ENCODE measurements at places on chromosomes 2 and 18. TPM values are rescaled to one million over a fixed set of nuclear protein-coding genes. Genes with fewer than 3 reads are reported as not detected.

Gene TTN
- total RNA-seq: 3.1 TPM

Gene POLR1B
- total RNA-seq: 21.3 TPM

Gene TMEM17
- 0.30 TPM for total RNA-seq

Gene CERKL
- not detected for total RNA-seq

Gene DNAJB2
- total RNA-seq: 154 TPM

Gene DLX1
- total RNA-seq: 1.3 TPM

Gene ARHGAP15
- total RNA-seq: 10.4 TPM

All from adrenal gland (tissue), 19 donors.